ENCODE measurements at places on chromosomes 4 and X.

DNA sequence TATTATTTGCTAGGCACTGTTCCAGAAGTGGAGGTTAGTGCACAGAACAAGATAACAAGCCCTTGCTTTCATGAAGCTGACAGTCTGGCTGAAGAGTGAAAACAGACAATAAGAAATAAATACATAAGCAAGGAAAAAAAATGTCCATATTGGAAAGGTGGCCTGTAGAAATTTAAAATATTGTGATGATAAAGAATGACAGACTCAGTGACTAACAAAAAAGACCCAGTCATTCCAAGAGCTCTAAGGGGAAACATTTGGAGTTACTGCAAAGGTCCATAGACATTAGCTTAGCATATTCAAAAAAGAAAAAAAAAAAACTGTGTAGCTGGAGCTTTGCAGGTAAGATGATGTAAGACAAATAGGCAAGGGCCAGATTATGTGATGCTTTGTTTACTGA is 1.0 kb upstream of the ANTXR2 start:
- no peak overlapping the region for H3K27ac ChIP-seq
- no peak for DNase-seq
- no peak overlapping the region for H3K4me3 ChIP-seq
- H3K36me3 ChIP-seq, result no peaks in the 10 kb centered on the region
- H3K4me1 ChIP-seq, result no peaks in the 10 kb centered on the region
- no peaks in the 10 kb centered on the region for H3K27me3 ChIP-seq

GRCh38 chr4:70802928-70803580 is 36.6 kb downstream of the GRSF1 start:
- H3K36me3 ChIP-seq, result no peaks in the 10 kb centered on the region
- no peaks in the 10 kb centered on the region for H3K27me3 ChIP-seq
- no peaks in the 10 kb centered on the region for H3K4me1 ChIP-seq
- H3K27ac ChIP-seq, result no peak overlapping the region

- no peaks in the 10 kb centered on the region for H3K36me3 ChIP-seq
- DNase-seq, result no peak
- no peaks in the 10 kb centered on the region for H3K4me1 ChIP-seq
- no peaks in the 10 kb centered on the region for H3K27me3 ChIP-seq
These were observed 603.8 kb upstream of the PCDH7 start for GRCh38 chr4:30116401-30116800.

DNA sequence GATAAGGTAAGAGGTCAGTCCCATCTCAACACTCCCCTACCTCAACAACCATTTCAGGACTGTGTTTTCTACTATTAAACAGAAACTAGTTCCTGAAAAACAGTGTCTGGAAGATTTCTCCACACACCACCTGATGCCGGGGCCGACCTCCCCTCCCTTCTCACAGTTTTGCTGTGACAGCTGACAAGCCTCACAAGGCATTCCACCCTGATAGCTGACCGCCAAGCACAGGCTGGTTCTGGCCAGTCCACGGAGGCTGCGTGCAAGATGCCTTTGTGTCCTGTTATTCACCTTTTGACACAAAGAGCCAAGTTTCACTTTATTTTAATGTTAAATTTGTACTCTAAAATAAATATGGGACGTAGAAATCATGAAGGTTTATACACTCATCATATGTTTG is 758.6 kb downstream of the PDHA2 start:
- H3K36me3 ChIP-seq, result no peaks in the 10 kb centered on the region
- DNase-seq, result peak; percentile 40
- no peaks in the 10 kb centered on the region for H3K4me1 ChIP-seq
- no peaks in the 10 kb centered on the region for H3K27me3 ChIP-seq
- no peak overlapping the region for H3K27ac ChIP-seq
- no peak overlapping the region for H3K4me3 ChIP-seq

- H3K4me1 ChIP-seq, result no peaks in the 10 kb centered on the region
- no peaks in the 10 kb centered on the region for H3K36me3 ChIP-seq
- no peak for DNase-seq
These were observed 119.6 kb downstream of the PDLIM5 start for GRCh38 chr4:94571298-94571697.

- peak; percentile 75 for DNase-seq
- no peaks in the 10 kb centered on the region for H3K36me3 ChIP-seq
- no peak overlapping the region for H3K4me3 ChIP-seq
- no peak overlapping the region for H3K27ac ChIP-seq
- peaks cover 12% of the 10 kb centered on the region for H3K4me1 ChIP-seq
These were observed 29.2 kb downstream of the FHIP1A start for GRCh38 chr4:151438154-151438553.
